Fibroblast of skin of abdomen (primary cell): ENCODE measurements at places on chromosomes 6 and 20.

DNA sequence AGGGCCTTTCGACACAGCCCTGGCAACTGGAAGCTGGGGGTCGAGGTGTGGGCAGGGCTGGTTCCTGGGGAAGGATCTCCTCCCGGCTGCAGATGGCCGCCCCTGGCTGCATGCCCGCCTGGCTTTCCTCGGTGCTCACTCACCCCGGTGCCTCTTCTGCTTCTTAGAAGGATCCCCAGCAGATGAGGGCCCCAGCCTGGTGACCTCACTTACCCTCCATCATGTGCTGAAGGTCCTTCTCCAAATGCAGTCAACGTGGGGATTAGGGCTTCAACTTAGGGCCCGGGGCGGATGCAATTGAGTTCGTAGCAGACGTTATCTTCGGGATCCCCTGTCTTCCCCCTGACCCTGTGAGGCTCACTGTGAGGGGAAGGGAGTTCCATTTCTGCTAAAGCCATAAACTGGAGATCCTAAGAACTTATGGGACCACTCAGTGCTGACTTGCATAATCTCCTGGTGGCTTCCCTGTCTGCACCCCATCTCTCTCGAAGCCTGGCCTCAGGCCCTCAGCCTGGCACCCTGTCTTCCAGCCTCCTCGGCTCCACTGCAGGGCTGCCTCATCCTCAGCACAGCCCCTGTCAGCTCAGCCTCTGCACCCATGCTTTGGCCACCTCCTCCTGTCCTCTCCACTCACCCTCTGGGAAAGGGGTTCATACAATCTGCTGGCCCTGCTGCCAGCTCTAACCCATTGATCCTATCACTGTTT is 92.6 kb downstream of the THBS2 start:
- no peak for DNase-seq

GRCh38 chr6:144758602-144759001 is 473.5 kb downstream of the UTRN start:
- peak; percentile 2 for DNase-seq

DNA sequence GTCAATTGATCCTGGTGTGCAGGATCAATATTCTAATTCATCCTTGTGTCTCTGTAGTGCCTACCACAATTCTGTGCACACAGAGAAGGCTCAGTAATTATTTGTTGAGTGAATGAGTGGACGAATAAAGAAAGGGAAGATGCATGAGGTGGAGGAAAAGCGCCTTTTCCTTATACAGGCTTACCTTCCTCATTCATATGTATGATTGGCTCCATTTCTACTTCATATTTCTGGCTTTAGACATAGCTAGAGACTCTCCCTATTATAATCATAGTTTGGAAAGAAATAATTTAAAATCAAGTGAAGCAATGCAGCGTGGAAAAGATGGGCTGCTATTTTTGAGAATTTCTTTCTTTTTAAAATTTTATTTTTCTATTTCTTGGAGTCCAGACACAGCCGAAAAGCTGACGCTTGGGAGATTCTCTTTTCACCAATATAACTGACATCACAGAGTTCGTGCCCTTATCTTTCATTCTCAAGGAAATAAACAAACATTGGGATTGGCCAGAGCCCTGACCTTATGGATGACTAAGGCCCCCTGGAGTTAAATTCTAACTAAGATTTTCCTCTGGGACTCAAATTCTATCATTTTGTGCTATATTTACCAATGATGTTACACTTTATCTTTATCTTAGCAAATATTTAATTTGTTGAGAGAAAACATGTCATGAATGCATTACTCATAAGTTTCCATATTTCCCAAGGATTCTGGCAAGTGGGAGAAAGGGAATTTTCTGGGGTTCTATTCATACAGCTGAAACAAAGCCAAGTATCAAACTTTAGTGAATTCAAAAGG is 48.1 kb downstream of the PRL start:
- peak; percentile 52 for DNase-seq

GRCh38 chr20:14687313-14687712 is 349.9 kb upstream of the FLRT3 start:
- DNase-seq, result no peak

DNA sequence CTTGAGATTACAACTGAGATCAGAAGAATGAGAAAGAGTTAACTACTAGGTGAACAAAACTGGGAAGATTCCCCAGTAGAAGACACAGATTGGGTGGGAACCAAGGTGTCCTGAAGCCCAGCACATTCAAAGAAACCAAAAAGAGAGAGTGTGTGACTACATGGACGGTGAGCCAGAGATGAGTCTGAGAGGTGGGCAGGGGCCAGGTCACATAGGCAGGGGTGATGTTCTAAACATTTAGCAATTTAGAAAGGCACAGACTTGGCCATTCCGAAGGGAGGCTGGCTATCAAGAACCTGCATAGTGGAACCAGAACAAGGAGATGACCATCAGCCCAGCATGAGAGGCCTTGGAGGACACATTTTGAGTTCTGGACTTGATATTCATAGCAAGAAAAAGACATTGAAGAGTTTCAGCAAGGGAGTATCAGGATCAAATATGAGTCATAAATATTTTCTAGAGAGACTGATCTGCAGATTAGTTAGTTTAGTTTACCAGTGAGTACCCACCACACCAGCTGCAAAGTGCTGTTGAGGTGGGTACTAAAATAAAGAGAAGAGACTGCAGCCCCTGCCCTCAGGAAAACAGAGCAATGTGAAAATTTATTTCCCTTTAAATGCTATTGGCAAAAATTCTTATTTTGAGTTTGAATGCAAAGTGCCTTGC is 340.5 kb upstream of the PRDM1 start:
- DNase-seq, result no peak

- no peak for DNase-seq
Observed at GRCh38 chr6:133001040-133001565, 186.7 kb downstream of the RPS12 start.

DNA sequence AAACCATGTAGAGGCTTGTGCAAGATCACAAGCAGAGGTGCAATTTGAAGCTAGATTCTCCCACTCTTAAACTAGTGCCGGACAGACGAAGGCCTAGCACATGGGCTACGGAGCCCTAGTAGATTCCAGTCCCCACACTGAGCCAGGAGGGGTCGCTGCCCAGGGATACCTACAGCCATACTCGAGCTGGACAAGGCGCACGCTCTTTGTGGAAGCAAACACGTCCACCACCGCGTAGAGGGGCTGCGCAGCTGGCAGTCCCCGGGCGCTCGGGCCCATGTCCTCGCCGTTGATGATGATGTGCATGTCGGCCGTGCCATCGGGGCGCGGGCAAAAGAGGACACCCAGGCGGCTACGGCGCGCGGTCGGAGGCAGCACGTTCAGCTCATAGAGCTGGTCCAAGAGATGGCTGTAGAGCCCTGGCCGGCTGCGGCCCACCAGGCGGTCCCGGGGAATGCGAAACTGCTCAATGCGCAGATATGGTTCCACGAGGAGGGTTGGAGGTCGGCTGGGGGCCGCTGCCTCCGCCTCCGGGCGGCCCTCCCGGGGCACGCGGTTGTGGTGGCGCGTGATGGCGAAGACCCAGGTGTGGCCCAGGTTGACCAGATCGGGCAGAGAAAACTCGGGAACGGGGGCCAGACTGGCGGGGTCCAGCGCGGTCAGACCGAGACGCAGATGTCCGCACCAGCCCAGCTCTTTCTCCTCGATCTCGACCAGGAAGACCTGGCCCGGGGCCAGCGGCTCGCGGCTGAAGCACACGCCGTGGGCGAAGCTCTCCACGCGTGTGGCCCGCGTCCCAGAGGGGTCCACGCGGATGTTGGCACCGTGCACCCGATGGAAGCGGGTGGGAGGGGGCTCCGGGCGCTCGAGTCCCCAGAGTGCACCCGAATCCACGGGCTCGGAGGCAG is 677 bp downstream of the NEURL2 start:
- DNase-seq, result peak; percentile 79

DNA sequence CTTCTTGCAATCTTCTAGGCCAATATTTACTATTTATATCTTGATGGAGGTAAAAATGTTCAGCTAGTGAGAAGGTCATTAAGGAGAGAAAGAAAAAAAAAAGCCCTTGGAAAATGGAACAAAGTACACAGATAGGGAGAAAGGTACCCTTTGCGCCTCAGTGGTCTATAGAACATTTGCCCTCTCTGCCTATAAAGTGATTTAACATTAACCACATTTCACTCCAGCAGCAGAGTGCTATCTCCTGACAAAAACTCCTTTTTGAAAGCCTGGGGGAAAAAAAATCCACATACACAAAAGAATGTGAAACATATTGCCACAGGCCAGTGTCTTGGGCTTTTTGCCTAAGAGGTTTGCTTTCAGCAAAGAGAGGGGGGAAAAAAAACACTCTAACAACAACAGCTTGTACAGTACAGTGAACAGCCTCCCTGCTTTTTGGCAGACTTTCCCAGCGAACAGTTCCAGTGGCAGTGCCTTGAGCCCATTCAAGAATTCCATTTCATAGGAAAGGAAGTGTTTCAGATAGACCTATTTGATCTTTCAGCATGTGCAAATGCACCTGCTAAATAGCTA is 695 bp downstream of the ARHGAP18 start:
- DNase-seq, result peak; percentile 60

GRCh38 chr6:128327890-128328289 is 192.5 kb downstream of the PTPRK start:
- DNase-seq, result no peak

DNA sequence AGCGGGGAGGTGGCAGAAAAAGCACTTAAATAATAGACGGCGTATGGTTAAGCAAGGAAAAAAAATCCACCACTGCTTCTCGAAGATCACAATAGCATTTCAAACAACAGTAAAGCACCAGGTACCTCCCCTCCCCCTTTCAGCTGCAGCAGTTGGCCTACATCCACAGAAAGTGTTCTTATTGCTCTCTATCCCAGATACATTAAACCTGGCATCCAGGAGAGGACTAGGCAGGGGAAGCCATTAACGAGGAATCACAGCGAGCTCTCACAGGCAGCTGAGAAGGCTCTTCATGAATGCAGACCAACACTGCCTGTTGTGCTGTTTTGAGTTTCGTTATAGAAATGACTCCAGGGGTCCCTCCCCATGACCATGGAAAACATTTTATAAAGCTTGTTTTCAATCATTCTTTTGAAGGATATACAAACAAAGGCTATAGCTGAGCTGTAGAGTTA is 11.8 kb downstream of the FYN start:
- no peak for DNase-seq

DNA sequence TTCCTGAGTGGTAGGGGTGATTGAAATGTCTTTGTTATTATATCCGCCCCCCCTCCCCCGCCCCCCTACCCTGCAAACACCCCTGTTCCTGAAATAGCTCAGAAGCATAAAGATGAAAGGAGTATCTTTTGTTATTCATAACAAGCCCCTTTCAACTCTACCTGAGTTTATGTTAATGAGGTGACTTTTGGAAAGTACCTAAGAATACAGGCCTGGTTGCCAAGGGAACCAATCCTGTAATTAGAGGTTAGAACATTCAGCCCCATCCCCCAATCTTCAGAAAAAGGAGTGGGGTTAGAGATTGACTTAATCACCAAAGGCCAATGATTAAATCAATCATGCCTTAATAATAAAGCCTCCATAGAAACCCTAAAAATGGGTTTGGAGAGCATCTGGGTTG is 979.2 kb upstream of the GJE1 start:
- DNase-seq, result no peak

GRCh38 chr6:102742028-102742427 is 1348.5 kb downstream of the GRIK2 start:
- peak; percentile 29 for DNase-seq

- no peak for DNase-seq
Observed at GRCh38 chr6:15266423-15266996, 20.6 kb downstream of the JARID2 start.

DNA sequence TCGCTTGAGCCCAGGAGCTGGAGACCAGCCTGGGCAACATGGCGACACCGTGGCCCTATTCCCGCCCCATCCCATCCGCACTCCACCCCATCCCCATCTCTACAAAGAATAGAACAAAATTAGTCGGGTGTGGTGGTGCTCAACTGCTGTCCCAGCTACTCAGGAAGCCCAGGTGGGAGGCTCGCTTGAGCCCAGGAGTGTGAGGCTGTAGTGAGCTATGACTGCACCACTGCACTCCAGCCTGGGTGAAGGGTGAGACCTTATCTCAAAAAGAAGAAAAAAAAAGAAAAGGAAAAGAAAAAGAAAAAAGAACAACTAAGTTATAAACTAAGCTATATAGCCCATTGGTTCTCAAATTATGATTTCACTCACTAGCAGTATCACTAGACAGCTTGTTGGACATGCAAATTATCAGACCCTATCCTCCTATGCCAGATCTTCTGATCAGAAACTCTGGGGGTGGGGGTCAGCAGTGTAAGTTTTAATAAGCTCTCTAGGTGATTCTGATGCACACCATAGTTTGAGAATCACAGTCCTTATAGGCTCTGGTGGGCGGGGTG is 491 bp upstream of the ITCH start:
- DNase-seq, result no peak

DNA sequence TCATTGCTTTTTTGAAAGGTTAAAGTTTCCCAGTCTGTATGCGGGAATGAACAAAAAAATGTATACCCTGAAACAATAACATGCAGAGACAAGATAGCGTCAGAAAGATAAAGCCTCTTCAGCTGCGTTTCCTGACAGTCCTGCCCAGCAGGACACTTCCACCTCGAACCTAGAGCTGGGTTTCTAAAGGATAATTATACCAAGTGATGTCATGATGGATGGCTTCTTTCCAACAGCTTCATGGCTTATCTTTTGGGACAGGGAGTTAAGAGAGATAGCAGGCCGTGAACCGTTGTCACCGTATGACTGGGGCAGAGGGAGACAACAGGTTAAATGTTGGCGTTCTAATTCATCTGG is 267.6 kb upstream of the SGK1 start:
- no peak for DNase-seq

GRCh38 chr20:48669946-48670605 is 157.7 kb downstream of the PREX1 start:
- DNase-seq, result no peak

- DNase-seq, result no peak
Observed at GRCh38 chr6:142322504-142323198, 20.8 kb downstream of the ADGRG6 start.

GRCh38 chr20:12528591-12529041 is 480.2 kb upstream of the SPTLC3 start:
- DNase-seq, result no peak

DNA sequence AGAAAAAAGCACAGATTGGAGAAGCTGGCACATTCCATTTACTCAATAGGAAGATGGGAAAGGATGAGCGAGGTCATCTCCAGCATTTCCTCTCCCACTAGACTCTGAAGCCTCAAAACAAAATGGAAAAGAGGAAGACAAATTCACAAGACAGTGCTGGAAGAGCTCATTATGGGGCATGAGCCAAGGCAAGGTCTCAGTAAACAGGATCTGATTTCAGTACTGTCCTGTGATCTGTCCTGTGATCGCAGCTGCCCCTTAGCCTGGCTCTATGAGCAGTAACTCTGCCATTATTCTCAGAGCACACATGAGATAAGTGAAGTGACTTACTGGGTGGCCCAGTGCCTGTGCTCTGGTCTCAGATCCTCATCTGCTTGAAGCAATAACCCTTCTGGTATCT is 68.1 kb upstream of the SLC4A11 start:
- no peak for DNase-seq

- DNase-seq, result no peak
Observed at GRCh38 chr6:53730767-53731166, 64.0 kb upstream of the LRRC1 start.

GRCh38 chr6:120938164-120938875 is 396.0 kb downstream of the TBC1D32 start:
- DNase-seq, result no peak

- DNase-seq, result peak; percentile 83
Observed at GRCh38 chr6:17281100-17281496, at the start of gene RBM24. Gene RBM24 (plus strand): TSS chr6:17281361. CDS start chr6:17281582, 221 bp downstream.

- no peak for DNase-seq
Observed at GRCh38 chr20:49710971-49711666, 2.6 kb downstream of the B4GALT5 start.
